ENCODE measurements at places on chromosomes 4 and X.

- no peak for DNase-seq
Measured at GRCh38 chr4:123415977-123416376, 19.4 kb downstream of the SPRY1 start.

DNA sequence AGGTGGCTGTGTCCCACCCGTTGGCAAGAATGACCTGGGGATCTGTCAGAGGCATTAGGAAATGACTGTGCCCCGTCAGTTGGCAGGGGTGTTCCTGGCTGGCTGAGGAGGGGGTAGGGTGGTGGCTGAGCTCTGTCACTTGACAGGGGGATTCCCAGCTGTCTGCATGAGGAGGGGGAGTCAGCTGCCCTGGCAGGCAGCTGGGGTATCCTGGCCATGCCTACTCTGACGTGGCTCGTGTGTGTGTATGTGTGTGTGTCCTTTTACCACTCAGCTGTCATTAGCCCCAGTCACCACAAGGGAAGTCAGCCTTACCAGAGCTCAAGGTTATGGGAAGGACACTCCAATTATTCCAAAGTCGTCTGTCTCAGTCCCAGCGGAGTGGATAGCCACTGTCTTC lies 93.2 kb downstream of the EFNB1 start:
- DNase-seq: no peak

DNA sequence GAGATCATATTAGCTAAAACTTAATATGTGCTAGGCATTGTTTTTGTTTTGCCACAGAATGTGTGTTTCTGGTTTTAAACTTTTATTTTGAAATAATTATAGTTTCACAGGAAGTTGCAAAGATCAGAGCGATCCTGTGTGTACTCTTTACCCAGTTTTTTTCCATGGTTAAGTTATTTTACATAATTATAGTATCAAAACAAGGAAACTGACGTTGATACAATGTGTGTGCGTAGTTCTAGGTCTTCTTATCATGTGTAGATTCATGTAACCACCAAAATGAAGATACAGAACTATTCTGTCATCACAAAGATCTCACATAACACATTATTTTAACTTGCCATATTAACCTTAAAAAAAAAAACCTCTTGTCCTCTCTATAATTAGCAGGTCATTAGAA lies 69.2 kb downstream of the BLTP1 start:
- DNase-seq: no peak

GRCh38 chrX:107450823-107451509 lies 1.5 kb downstream of the FRMPD3 start:
- no peak for DNase-seq

DNA sequence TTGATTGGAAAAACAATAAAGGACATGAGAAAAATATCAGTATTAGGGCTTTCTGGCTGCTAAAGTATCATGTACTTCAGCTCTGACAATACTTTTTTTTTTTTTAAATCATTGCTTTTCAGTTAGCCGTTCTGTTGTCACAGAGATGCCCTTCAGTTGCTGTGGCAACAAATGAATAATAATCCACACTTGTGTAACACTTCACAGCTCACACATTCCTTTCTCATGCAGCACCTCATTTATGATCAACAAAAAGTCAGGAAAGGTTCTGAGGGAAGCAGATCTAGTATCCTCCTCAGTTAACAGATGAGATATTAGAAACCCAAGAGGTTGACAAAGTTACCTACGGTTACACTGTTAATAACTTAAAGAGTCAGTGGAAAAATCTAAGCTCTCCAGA lies 444.2 kb upstream of the SLIT2 start:
- DNase-seq: no peak

GRCh38 chr4:145003675-145004074 lies 94.3 kb downstream of the ANAPC10 start:
- DNase-seq: no peak

- DNase-seq: no peak
Measured at GRCh38 chr4:42398171-42398870, 1.0 kb downstream of the SHISA3 start.

DNA sequence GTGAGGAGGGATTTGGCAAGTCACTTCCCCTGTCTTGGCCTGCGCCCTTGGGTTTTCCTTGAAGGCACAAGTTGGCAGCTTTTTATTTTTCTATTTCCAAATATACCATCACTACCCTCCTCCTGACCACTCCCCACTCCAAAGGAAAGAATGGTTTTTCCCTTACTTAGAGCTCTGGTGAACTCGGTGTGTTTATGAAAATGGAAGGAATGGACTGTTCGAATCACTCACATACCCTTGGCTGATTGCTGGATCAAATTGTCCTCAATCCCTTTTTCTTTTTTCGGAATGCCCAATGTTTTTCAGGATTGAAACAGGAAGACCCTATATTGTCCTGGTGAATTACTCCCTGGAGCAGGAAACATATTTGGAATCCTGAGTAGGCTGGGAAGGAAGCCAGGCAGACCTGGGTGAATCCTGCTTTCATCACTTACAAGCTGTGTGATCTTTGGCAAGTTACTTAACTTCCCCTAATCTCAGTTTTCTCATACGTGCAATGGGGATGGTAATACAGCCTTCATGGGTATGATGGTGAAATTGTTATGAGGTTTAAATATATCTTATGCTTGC lies 70.7 kb downstream of the RTL5 start:
- no peak for DNase-seq

DNA sequence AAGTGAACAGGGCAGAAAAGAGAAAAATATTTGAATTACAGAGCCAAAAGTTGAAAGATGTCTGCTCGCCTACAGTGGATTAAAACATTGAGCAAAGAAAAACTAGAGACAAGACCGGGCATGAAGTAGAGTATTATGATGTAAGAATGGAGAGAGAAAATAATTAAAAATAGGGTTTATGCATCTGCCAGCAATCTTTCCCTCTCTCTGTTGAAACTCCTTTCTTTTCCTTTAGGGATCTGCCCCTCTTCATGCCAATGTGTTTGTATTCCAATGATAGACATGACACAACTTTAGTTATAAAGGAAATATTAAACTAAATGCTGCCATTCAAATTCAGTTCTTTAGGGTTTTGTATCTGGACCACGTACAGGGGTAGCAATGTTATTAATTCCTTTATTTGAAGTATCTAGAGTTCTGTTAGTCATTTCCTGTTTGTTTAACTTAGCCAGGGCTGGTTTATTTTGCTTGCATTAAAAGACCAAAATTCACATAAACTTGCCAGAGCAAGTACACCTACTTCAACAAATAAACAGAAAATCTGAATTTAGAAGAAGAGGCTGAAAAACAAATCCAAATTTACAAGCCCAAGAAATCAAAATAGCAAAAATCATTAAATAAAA lies 202.6 kb downstream of the SPOCK3 start:
- DNase-seq: no peak

DNA sequence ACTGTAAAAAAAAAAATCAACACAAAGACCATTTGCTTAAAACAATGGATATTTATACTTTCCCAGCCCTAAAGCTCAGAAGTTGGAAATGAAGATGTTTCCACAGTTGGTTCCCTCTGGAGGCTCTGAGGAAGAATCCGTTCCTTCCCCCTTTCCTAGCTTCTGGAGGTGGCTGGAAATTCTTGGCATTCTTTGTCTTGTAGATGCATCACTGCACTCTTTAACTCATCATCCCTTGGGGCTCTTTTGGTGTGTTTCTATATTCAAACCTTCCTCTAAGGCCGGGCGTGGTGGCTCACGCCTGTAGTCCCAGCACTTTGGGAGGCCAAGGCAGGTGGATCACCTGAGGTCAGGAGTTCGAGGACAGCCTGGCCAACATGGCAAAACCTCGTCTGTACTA lies 78.7 kb downstream of the VCX3A start:
- DNase-seq: no peak

- no peak for DNase-seq
Measured at GRCh38 chr4:139719381-139720101, 53.9 kb downstream of the MGST2 start.

- DNase-seq: no peak
Measured at GRCh38 chrX:96373047-96373355, 311.6 kb upstream of the DIAPH2 start.

DNA sequence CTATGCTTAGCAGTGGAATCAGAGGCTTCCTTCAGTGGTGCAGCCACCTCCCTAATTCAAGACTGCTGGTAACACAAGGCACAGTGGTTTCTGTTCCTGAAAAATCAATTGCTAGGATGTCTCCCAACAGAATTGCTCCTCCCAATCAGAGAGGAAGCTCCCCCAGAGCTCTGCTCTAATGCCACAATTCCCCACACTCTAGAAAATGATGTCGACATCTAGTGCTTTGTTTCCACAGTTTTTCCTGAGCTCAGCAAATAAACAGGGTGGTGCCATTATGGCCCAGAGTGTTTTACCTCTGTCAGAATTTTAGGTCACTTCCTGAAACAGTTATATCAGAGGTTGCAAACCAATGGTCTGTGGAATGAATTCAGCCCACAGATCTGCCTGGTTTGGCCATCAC lies 24.7 kb downstream of the TAB3 start:
- no peak for DNase-seq

DNA sequence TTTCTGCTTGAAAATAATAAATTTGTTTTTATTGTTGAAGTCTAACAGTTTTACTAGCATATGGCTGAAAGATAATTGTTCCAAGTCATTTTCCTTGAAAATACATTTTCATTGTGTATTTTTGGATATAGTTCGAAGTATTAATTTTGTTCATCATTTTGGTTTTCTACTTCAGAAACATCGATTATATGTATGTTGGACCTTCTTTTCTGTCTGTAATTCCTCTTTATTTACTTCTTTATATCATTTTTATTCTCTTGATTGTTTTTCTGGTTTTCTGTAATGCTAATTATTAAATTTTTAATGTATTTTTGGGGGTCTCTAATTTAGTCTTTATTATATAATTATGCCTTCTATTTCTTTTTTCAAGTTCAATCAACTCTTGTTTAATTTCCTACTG lies 407.1 kb upstream of the FRG1 start:
- DNase-seq: no peak

GRCh38 chr4:145734031-145734430 lies 54.1 kb downstream of the C4orf51 start:
- no peak for DNase-seq

DNA sequence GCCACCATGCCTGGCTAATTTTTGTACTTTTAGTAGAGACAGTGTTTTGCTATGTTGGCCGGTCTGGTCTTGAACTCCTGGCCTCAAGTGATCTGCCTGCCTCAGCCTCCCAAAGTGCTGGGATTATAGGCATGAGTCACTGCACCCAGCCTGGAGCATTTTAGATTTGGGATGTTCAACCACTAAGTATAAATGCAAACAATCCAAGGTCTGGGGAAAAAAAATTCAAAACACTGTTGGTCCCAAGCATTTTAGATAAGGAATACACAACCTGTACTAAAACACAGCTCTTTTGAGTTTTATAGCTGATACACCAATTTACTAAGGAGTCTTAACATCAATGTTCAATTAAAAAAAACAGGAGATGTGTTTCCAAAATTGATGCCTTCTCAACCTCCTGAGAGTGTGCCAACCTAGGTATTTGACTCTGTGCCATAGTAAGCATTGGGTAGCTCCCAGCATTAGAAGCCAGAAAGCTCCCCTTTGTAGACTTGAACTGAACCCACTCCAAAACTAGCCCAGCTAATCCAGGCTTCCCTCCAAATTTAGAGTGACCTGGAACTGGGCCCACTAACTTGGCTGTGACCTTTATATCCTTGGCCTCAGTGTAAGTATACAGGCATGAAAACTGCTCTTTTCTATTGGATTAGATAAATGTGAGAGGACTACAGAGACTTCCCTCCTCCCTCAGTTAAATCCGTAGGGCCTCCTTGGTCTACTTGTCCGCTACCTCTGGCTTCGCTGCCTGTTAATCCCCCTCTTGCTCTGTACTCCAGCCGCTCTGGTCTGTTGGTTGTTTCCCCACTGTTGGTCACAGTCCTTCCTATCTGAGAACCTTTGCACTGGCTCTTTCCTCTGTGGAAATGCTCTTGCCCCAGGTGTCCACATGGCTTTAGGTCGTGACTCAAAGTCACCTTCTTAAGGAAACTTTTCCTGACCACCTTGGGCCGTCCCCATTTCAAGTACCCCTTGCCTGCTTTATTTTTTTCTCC lies 77.6 kb downstream of the CCKAR start:
- DNase-seq: no peak

DNA sequence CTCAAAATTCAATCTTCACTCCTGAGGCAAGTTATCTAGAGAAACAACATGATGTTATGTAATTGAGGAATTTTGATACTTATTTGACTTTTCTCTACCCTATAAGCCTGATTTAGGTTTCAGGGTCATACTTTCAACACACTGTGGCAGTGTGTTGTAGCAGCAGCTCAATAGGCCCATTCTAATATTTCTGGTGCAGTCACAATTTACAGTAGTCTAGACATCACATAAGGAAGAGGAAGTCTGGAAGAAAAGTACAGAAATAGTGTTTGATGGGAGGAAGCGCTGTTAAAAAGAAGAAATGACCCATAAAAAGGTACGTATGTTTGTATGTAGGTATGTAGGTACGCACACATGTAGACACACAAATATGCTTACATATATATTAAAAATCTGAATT lies 194.3 kb downstream of the ARHGAP24 start:
- DNase-seq: no peak

DNA sequence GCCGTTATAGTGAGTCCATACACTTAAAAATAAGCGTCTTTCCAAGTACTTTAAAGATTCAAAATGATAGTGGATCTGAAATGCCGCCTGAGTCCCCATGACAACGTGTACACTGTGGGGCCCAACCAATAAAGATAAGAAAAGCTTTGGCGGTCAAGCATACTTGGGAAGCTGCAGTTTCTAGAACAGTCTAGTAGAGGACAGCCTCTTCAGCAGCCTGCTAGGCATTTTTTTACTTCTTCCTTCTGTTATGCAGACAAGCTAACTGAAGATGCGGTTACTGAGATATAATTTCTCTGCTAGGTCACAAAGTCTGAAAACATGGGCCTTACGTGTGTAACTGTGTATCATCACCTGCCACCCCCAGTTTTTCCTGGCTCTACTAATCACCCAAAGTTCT lies 402 bp upstream of the UPRT start:
- no peak for DNase-seq

GRCh38 chrX:10370976-10371375 lies 214.2 kb downstream of the CLCN4 start:
- no peak for DNase-seq

GRCh38 chrX:74421036-74421739 lies at the start of gene SLC16A2:
Gene SLC16A2 (plus strand): TSS chrX:74421493. CDS start chrX:74421638, 145 bp downstream.
- peak; percentile 28 for DNase-seq

DNA sequence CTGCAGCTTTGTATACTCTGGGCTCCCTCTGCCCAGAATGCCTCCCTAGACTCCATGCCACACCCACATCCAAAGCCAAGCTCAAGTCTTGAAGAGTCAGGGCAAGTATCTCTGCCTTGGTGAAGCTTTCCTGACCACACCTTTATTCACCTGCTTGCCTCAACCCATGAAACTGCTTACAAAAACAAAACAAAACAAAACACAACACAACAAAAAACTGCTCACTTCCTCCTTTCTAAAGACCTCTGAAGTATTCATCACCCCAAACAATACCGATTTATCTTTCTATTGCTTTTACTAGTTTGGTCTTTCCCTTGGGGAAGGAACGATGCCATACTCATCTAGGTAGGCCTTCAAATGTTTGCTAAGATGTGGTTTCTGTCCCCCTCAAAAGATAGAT lies 45.0 kb downstream of the TMEM165 start:
- no peak for DNase-seq

DNA sequence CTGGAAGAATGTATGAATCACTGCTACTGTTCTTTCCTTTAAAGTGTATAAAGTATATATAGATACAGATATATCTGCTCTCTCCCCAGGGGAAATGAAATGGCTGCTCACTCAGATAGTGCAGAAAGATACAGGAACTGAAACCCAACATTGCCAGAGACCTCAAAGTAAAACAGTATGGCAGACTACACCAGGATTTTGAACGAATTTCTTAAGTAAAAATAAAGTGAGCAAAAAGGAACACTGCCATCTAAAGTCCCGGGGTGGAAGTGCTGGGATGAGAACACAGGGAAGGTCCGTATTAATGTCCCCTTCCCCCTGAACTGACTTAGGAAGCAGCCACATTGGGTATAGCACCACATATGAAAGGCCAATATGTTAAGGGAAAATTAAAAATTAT lies 93.4 kb downstream of the TMA16 start:
- DNase-seq: peak; percentile 33

Data from CD4-positive, alpha-beta T cell (primary cell).